Putamen (tissue), 1 donor: ENCODE measurements at places on chromosomes 7 and 10.

GRCh38 chr10:17240616-17241015 is 12.6 kb downstream of the VIM start:
- DNase-seq = no peak

DNA sequence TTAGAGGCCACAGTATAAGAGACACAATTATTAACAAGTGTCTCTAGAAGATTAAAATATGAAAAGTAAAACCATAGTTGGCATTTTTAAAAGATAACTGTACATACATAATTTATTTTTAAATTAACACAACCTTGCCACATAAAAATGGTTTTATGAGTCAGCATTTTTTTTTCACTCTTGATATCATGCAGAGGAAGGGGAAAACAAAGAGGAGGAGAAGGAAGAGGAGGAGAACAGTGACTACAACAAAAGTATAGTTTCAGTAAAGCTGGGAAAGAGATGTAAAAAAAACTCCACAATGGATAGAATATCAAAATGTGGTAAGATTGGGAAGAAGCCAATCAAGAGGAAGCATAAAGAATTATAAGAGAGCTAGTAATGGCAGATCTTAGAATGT is 34.0 kb downstream of the CH25H start:
- DNase-seq = no peak

DNA sequence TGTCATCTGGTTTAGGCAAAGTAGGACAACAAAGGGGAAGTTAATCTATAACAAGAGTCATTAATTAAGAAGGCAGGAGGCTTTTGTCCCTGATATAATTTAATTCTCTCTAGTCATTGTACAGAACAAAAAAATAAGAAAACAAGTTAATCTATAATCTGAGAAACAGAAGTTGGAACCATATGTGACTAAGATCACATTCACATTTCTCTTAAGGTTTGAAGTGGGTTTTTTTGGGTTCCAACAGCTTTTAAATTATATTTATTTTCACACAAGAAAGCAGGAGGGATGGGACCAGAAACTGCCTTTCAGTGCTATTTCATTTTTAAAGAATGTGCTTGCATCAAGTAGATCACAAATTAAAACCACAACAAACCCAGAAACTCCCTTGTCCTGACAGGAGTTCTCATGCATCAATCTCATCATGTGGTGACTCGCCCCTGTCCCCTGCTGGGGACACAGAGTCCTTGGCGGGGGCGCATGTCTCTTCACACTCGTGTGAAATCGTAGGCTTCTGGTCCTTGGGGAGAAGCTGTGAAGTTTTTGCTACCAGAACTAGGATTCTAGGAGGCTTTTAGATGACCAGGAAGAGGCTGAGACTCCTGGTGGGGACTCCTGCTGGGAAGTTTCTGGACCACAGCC is 10.1 kb upstream of the OPN4 start:
- no peak for DNase-seq

- DNase-seq = no peak
Observed at GRCh38 chr7:102008535-102009262, 191.3 kb downstream of the CUX1 start.

- DNase-seq = peak; percentile 78
Observed at GRCh38 chr7:137846827-137847567, at the start of gene DGKI. TSS of gene DGKI (minus strand) at chr7:137846974.

DNA sequence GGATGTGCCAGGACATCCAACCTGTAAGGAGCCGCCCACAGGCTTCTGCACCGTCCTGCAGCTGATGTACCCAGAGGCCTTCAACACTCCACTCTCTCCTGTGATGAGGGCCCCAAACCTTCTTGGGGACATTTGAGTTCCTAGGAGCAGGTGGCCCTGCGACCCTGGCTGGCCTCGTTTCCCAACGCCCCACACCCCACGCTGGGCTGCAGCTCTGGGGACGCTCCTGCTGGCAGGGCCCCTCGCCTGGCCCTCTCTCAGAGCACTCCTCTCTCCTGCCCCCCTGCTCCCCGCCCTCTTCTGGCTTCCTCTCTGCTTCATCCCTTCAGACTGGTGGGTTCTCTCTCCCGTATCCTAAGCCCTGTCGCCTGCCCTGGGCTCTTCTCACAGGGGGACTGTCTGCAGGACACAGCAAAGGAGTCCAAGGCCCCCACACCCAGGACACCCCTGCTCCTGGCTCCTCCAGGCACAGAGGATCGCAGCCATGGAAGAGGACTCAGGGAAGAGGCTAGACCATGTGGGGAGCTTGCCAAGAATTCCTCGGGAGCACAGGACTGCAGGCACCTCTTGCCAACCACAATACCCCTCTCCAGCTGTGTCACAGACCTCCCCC is 541.4 kb downstream of the TCERG1L start:
- DNase-seq = no peak

GRCh38 chr7:26043801-26044200 is 108.2 kb upstream of the NFE2L3 start:
- DNase-seq = no peak

DNA sequence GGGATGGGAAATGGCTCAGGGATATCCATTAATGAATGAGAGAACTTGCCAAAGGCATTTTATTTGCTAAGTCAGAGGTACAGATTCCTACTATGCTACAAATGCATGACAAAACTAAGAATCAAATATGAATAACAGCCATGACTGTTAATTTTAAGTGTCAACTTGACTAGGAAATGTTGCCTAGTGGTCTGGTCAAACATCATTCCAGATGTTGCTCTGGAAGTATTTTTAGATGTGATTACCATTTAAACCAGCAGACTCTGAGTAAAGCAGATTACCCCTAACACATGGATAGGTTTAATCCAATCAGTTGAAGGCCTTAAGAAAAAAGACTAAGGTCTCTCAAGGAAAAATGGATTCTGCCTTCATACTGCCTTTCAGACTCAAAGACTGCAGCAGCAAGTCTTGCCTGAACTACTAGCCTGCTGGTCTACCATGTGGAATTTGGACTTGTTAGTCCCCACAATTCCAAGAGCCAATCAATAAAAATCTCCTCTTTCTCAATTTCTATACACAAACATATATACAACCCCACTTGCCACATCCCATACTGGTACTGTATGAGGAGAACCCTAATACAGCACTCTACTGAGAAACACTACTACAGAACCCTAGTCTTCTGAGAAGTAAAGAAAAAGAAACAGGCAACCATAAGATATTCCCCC is 119.1 kb downstream of the NRBF2 start:
- DNase-seq = no peak

- DNase-seq = no peak
Observed at GRCh38 chr10:110822035-110822711, 49.6 kb upstream of the PDCD4 start.

DNA sequence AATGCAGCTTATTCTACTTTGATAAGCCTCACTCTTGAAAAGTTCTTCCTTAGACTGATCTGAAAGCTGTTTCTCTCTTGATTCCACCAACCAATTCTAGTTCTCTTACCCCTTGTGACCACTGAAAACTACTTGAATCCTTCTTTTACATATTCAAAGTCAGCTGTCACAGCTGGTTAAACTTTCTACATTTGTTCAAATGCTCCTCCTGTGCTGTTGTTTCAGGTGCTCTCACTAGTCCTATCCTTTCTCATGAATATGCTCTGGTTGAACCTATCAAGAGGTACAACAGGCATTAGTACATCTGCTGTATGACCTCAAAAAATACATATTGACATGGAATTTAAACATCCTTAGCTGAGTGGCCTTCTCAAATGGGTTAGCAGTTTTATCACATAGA is 91.5 kb downstream of the MYO3A start:
- no peak for DNase-seq

- DNase-seq = no peak
Observed at GRCh38 chr7:142436601-142437000, 178.7 kb upstream of the PRSS58 start.

- no peak for DNase-seq
Observed at GRCh38 chr7:44155191-44156185, 14.4 kb upstream of the MYL7 start.

DNA sequence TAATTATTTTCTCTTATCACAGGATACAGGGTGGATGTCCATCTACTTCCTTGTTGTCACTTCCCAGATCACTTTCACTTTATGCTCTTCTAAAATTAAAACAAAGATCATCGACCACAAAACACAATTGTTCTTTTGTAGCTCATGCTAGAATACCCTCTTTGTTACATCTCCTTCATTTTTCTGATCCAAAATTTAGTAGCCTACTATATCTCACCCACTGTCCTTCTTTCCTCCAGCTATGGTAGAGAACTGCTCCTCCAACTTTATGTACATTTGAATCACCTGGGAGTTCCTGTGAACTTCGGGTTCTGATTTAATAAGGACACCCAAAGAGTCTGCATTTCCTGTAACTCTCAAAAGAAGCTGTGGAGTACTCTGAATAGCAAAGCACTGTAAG is 1.2 kb upstream of the AHR start:
- peak; percentile 72 for DNase-seq

GRCh38 chr10:126425032-126425431 is 36.8 kb upstream of the ADAM12 start:
- DNase-seq = no peak

GRCh38 chr7:94843553-94843952 is 63.8 kb upstream of the PPP1R9A start:
- DNase-seq = no peak

GRCh38 chr7:91556956-91557650 is 292.9 kb downstream of the FZD1 start:
- no peak for DNase-seq

DNA sequence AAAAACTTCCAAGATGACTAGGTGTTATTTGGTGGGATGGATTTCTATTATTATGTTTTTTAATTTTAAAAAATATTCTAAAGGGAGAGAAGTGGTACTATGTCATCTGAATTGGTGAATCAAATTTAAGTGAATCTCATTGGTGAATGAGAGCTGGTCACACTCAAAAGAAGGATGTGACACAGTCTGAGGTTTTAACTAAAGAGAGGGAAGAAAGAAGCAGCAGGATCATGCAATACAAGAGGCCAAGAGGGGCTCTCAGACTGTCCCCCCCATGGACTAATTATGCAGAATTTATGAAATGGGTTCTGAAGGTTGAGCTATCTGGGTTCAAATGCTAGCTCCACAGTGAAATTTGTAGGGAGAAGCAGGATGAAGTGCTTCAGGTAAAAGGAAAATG is 16.2 kb downstream of the MACC1 start:
- DNase-seq = no peak

GRCh38 chr10:75043256-75044131 is 68.0 kb upstream of the SAMD8 start:
- DNase-seq = no peak

GRCh38 chr10:18984531-18984930 is 64.1 kb upstream of the MALRD1 start:
- no peak for DNase-seq

DNA sequence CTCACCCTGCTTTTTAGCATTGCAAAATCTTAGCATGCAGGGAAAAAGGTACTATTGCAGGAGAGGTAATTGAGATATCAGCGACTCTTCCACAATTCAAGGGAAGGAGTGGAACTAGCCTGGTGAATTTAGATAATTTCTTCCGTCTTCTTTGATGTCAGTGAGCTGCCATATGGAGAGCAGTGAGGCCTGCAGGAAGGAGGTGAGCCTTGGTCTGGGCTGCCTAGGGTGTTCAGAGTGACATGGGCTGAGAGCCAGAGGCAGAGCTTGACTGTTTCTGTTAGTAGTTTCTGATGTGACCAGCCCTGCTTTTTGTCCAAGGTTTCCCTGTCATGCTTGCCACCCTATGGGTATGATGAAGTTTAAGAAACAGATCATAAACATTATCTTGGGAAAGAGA is 28.6 kb downstream of the KAT6B start:
- DNase-seq = no peak
